Neural crest cell (in vitro differentiated cells): ENCODE measurements at places on chromosomes 4 and X.

DNA sequence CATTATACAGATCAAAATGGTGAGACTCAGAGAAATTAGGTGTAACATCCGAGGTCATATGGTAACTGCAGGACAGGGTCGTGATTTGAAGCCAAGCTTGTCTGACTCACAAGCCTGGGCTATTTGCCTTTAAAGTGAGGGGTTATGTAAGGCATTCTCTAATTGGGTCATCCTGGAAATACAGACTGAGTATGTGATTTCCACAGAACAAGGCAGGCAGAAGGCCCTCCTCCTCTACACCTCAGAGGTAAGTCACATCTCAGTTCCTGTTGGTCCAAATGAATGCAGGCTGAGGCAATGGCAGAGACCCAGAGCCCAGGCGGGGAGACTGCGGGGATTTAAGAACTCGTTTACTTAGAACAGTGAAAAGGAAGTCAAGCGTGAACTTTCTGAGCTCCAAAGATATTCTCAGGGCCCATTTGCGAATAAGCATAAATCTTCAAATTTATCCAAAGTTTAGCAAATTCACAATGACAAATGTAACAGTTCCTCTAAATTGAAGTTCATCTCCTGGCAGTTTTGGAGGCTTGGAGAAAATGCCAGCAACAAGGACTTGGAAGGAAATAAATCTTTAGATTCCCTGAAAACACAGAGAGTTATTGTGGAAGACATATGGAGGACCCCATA, 153.3 kb downstream of the LDB2 start:
- DNase-seq, result no peak

DNA sequence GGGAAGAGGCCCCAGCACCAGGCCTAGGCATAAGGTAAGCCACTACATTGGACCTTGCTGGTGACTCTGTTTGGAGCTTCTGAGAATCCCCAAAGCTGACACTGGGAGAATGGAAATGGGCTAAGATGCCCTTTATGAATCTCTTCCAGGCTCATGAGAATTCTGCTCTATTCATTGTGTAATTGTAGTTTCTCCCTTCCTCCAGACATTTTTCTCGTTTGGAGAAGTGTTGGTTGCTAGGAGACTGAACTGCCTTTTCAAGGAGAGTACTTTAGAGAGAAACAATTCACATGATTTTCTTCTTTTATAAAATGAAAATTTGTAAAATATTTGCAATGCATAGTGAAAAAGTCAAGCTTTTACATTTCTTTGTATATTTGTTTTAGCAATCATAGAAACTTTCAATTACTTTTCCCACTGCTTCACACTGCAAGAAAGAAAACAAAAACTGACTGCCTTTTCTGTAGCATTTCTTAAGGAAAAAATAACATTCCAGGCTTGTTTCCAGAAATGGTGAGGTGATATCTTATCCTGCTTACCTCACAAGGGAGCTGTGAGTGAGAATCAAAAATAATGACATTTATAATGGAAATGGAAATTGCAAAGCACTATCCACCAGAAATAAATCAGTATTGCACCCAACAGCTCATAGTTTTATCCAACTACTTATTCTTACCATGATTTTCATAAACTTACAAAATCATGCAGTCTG, 24.9 kb upstream of the DCHS2 start:
- no peak for DNase-seq

DNA sequence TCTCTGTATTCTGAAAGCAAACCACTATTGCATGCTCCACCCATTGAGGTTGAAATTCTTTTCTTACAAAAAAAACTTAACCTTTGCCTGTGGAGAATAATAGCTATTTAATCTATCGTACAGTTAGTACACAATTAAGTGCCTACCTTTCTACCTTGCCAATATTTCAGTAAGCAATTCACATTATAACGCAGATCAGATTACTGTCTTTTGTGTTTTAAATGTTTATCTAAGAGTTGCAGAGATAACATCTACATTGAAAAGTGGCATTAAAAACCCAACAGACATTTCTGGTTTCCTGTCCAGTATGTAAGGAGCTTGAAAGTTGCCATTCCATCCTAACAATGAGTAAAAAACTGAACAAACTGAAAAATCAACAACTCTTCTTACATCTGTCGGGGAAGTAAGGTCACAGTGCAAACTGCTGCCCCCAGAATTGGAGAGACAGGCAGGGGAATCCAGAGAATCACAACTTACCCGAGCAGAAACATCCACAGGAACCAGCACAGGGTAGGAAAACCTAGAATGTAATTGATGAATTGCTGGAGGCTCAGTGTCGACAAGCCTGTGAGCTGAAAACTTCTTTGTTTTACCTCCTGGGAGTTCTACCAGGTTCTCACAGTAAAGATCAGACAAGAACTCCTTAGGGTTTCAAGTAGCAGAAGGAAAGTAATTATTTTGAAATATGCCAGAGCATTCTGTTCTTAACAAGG, 27.3 kb upstream of the ACSL4 start:
- no peak for DNase-seq

- DNase-seq, result no peak
These were observed 13.2 kb upstream of the CTSO start for GRCh38 chr4:155966731-155967395.
